GM23248 (cell line): ENCODE measurements at places on chromosomes 3 and 15. TPM values are rescaled to one million over a fixed set of nuclear protein-coding genes. Genes with fewer than 3 reads are reported as not detected.

DNA sequence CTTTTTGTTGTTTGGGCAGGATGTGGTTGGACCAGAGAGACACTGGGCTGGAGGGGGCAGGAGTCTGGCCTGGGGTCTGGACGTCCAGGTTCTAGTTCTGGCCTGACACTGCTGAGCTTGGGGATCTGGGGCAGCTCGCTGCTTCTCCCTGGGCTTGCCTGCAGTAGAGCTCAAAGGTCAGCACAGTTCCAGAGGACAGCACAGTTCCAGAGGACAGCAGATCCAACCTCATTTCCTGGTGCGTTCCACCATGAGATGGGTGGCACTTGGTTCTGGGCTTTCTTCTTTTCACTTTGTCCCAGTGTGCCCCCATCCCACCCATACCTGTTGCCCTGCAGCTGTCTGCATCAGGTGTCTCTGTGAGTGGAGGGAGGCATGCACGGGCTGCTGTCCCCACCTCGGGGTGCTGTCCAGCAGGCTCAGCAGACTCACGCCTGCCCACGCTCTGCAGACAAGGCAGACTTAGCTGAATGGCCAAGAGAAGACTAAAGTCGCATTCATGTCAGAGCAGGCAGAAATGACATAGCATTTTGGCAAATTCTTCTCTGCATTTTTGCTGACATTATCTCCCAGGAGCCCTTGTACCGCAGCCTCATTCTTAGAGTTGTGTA, 16.7 kb downstream of the CACNA2D3 start:
- H3K4me3 ChIP-seq = no peak overlapping the region
- H3K27ac ChIP-seq = no peak overlapping the region
- no peaks in the 10 kb centered on the region; the same call in 1 of the 2 replicates for H3K27me3 ChIP-seq
- H3K4me1 ChIP-seq = no peaks in the 10 kb centered on the region

DNA sequence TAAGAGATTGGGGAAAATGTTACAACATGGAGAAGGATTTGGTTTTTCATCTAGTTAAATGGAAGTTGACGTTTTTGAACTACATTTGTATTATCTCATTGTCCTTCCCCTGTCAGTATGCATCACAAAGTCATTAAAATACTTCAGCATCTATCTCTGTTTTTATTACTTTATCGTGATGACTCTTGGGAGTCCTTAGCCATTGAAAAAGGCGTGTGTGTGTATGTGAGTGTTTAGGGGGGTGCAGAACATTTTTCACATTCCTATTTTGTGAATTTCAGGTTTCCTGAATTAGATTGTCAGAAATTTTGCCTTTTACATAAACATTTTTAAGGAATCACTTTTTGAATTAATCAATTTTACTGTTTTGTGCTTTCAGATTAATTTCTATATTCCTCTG, 360.6 kb upstream of the SGO1 start:
- DNase-seq = peak; percentile 4
- H3K4me3 ChIP-seq = no peak overlapping the region
- no peak overlapping the region for H3K27ac ChIP-seq
- H3K36me3 ChIP-seq = no peaks in the 10 kb centered on the region

- H3K4me3 ChIP-seq = no peak overlapping the region
- no peaks in the 10 kb centered on the region for H3K36me3 ChIP-seq
- H3K4me1 ChIP-seq = no peaks in the 10 kb centered on the region
Observed at GRCh38 chr3:160771811-160772459, 15.9 kb downstream of the PPM1L start.

DNA sequence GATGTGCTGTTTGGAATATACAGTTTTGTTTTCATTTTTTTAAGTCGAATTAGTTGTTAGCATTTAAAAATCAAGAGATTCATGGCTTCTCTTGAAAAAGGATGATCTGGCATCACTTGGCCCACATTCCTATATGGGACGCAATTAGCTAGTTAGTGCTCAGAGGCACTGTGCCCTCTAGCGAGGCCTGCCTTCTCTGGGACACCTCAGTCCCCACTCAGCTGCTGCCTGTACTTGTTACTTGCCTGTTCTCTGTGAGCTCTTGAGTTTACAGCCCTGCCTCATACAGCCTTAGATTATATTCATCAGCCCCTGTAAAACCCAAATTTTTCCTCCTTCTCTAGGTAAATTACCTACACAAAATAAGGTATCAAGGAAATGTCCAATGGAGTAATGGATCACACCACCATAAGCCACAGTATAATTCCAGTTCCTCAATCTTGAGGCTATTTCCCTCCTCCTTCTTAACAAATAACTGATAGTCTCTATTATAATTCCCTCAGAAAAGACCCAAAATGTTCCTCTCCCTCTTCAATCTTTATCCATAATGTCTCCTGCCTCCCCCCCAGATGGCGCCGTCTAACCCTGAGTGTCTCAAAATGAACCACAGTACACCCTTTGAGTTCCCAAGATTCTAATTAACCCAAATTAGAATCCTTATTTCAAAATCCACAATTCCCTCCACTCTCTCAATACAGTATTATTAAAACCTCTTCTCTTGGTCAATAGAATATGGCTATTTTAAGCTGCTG, 2.7 kb downstream of the ZMAT3 start:
- peaks cover 28% of the 10 kb centered on the region for H3K36me3 ChIP-seq
- peak overlapping the region; percentile 85 for H3K4me3 ChIP-seq
- H3K27me3 ChIP-seq = no peaks in the 10 kb centered on the region
- peak; percentile 71 for DNase-seq
- peak overlapping the region; percentile 84 for H3K27ac ChIP-seq

GRCh38 chr15:68464448-68465090, 32.6 kb upstream of the ITGA11 start:
- no peaks in the 10 kb centered on the region for H3K27me3 ChIP-seq
- peak; percentile 85 for DNase-seq
- H3K27ac ChIP-seq = peak overlapping the region; percentile 59

DNA sequence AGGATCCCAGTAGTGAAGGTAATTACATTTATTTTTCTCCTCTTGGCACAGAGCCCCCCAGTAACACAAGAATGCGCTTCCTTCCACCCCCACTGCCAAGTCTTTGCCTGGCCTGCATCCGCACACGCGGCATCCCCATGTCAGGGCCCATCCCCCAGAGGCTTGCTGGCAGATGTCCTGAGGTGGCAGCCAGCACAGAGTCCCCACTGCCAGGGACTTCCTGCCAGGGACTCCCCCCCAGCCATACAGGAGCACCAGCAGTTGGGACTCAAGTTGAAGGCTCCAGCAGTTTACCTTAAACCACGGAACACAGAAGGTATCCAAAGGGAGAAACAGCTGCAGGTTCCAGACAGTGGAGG, 41.0 kb downstream of the MEGF11 start:
- H3K36me3 ChIP-seq = no peaks in the 10 kb centered on the region
- H3K4me3 ChIP-seq = no peak overlapping the region
- H3K4me1 ChIP-seq = no peaks in the 10 kb centered on the region
- H3K27me3 ChIP-seq = peaks cover 19% of the 10 kb centered on the region
- no peak for DNase-seq

DNA sequence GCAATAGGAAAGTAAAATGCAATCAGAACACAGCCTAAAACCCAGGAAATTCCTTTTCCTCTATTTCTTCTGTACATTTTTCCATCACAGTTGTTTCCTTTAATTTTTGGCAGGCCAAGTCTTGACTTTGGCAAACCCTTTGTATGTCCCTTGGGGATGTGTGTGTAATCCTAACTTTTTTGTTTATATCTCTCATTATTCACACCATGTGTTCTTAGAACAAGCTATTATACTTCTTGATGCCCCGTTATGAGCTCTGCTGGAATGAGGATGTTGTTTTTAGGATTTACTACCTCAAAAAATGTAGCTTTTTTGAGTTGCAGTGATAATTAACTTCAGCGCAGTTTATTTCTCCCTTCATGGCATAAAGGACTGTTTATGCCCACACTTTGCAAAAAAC, 123.4 kb downstream of the ABI3BP start:
- DNase-seq = peak; percentile 77
- H3K4me3 ChIP-seq = no peak overlapping the region
- no peaks in the 10 kb centered on the region for H3K36me3 ChIP-seq

DNA sequence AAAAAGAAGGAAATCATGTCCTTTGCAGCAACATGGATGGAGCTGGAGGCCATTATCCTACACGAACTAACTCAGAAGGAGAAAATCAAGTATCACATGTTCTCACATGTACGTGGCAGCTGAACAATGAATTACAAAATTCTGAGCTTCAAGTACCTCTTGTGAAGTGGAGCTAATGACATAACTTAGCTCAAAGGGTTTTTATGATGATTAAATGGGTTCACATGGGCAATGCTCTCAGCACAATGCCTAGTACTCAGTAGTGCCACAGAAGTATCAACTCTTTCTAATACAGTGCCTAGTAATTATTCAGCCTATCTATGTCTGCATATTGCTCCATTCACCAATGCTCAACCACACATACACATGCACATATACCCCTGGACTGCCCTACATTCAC, 407.5 kb upstream of the WNT5A start:
- H3K27me3 ChIP-seq = peaks cover 3% of the 10 kb centered on the region; the same call in 1 of the 2 replicates
- H3K4me1 ChIP-seq = no peaks in the 10 kb centered on the region
- no peaks in the 10 kb centered on the region for H3K36me3 ChIP-seq
- no peak for DNase-seq
- no peak overlapping the region for H3K4me3 ChIP-seq

DNA sequence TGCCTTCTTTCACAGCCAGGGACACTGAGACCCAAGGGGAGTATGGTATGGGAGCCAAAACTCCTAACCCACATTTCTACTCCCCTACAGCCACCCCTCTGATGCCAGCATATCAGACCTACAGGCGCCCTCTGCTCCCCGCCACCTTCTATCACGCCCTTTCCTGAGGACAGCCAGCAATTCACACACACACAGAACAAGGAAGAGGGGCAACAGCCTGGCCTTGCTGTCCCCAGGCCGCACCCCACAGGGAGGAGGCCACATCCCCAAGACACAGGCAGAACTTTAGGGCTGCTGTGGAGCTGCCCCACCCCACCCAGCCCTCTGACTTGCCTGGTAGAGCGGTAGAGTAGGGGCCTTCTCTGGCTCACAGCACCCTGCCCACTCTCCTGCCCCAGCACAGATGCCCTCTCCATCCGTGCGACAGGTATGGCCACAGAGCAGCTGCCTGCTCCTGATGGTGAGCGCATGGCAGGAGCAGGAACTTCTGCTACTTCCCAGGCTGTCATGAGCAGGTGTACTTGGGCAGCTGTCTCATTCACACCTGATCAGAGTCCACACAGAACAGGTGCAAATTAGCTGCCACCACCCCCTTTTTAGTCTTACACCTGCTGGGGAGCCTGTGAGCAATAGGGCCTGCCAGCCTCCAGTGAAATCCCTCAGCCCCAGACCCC, 33.4 kb downstream of the CCDC33 start:
- H3K36me3 ChIP-seq = no peaks in the 10 kb centered on the region
- no peak overlapping the region for H3K4me3 ChIP-seq
- no peak for DNase-seq
- H3K27me3 ChIP-seq = peaks cover 31% of the 10 kb centered on the region
- H3K27ac ChIP-seq = no peak overlapping the region

The CFAP92 gene
- not detected in 2 replicates for polyA plus RNA-seq

DNA sequence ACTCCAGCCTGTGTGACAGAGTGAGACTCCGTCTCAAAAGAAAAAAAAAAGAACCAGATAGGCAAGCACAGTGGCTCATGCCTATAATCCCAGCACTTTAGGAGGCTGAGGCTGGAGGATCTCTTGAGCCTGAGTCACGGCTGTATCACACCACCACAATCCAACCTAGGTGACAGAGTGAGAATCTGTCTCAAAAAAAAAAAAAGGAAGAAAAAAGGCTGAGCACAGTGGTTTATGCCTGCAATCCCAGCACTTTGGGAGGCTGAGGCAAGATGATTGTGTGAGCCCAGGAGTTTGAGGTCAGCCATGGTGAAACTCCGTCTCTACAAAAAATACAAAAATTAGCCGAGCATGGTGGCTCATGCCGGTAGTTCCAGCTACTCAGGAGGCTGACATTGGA, 5.6 kb upstream of the NICN1 start:
- no peaks in the 10 kb centered on the region for H3K27me3 ChIP-seq
- H3K4me1 ChIP-seq = no peaks in the 10 kb centered on the region
- no peak for DNase-seq
- no peaks in the 10 kb centered on the region for H3K36me3 ChIP-seq

DNA sequence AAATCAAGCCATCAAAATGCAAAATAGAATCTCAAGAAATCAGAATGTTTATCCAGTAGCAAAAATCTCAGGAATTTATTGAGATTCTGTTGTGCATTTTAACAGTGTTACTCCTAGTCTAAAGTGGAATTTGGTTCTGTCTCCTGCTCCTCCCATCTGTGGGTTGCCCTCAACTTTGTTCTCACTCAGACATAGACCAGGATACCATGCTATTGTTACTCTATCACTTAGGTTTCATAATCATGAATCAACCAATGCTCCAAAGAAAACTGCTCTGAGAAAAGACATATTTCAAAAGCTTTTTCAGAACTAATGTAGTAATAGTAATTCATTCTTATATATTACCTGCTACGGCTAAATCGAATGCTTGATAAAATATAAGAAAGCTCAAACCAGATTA, 274.7 kb downstream of the RBMS3 start:
- peak overlapping the region; percentile 10; the same call in 1 of the 2 replicates for H3K27ac ChIP-seq
- H3K36me3 ChIP-seq = no peaks in the 10 kb centered on the region
- no peaks in the 10 kb centered on the region for H3K27me3 ChIP-seq

GRCh38 chr3:42719002-42719401, 16.4 kb upstream of the HHATL start:
- H3K36me3 ChIP-seq = no peaks in the 10 kb centered on the region
- no peak overlapping the region for H3K4me3 ChIP-seq
- H3K4me1 ChIP-seq = no peaks in the 10 kb centered on the region
- DNase-seq = no peak
- H3K27me3 ChIP-seq = peaks cover 10% of the 10 kb centered on the region

The SLC49A4 gene
- polyA plus RNA-seq = 13.3 and 13.8 TPM in 2 replicates

GRCh38 chr15:89632563-89633430, 22.5 kb downstream of the KIF7 start:
- H3K36me3 ChIP-seq = peaks cover 28% of the 10 kb centered on the region; the same call in 1 of the 2 replicates
- no peak overlapping the region for H3K4me3 ChIP-seq
- no peak for DNase-seq
- H3K27ac ChIP-seq = no peak overlapping the region
- H3K27me3 ChIP-seq = no peaks in the 10 kb centered on the region
- no peaks in the 10 kb centered on the region for H3K4me1 ChIP-seq

The TTLL13 gene
- not detected in 2 replicates for polyA plus RNA-seq

GRCh38 chr3:175046601-175047000, 187.5 kb downstream of the NAALADL2 start:
- no peaks in the 10 kb centered on the region for H3K4me1 ChIP-seq
- H3K4me3 ChIP-seq = no peak overlapping the region
- H3K36me3 ChIP-seq = no peaks in the 10 kb centered on the region
- H3K27me3 ChIP-seq = no peaks in the 10 kb centered on the region
- DNase-seq = peak; percentile 28

The PSTPIP1 gene
- polyA plus RNA-seq = 0.71 and 0.80 TPM in 2 replicates

GRCh38 chr3:188108703-188109412, 45.1 kb upstream of the LPP start:
- no peaks in the 10 kb centered on the region for H3K36me3 ChIP-seq
- DNase-seq = no peak
- H3K4me3 ChIP-seq = no peak overlapping the region
- H3K4me1 ChIP-seq = no peaks in the 10 kb centered on the region
- no peak overlapping the region for H3K27ac ChIP-seq
- H3K27me3 ChIP-seq = no peaks in the 10 kb centered on the region

- no peak overlapping the region for H3K4me3 ChIP-seq
- no peaks in the 10 kb centered on the region; the same call in 1 of the 2 replicates for H3K27me3 ChIP-seq
- H3K4me1 ChIP-seq = no peaks in the 10 kb centered on the region
- no peak for DNase-seq
- H3K36me3 ChIP-seq = no peaks in the 10 kb centered on the region
Observed at GRCh38 chr3:10646531-10647335, 141.3 kb upstream of the ATP2B2 start.

The SNTN gene
- polyA plus RNA-seq = not detected in 2 replicates
